Astrocyte of the hippocampus (primary cell): ENCODE measurements at places on chromosomes 3 and 15.

DNA sequence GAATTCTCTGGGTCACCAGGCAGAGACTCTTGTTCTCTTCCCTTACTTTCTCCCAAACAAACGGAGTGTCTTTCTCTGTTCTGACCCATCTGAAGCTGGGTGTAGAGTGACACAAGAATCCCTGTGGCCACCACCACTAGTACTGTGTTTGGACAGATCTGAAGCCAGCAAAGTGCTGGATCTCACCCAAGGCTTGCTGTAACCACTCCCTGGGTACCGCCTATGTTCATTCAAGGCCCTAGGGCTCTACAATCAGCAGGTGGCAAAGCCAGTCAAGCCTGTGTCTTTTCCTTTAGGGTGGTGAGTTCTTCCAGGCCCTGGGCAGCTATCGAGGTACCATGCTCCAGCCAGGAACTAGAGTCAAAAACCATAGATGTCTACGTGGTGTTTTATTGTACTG, 149.2 kb upstream of the CTNNB1 start:
- DNase-seq: no peak

DNA sequence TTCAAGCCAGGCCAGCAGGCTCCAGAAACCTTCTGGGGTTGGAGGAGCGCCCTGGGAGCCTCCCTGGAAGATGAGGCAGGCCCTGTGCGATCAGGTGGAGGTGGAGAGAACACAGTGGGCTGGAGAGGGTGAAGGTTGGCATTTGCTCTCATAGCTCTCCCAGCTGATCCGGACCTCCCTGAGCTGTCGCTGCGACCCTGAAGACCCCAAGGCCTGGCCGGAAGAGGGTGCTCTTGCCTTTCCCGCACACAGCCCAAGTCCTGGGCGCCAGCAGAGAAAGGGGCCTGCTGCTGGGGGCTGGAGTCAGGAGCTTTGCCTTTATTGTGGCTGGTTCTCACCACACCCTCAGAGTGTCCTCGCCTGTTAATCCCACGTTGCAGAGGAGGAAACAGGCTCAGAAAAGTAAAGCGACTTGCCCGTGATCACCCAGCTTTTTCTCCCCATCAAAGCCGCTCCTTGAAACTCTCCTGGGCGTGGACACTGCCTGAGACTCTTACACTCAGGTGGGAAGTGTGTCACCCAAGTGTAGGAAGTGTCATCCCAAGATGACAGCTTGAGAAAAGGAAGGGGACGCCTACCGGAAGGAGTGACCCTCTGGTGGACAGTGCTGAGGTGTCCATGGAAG, 8.6 kb upstream of the RPL29 start:
- DNase-seq: peak; percentile 77

GRCh38 chr15:49168016-49168415, 2.0 kb upstream of the GALK2 start:
- DNase-seq: no peak

DNA sequence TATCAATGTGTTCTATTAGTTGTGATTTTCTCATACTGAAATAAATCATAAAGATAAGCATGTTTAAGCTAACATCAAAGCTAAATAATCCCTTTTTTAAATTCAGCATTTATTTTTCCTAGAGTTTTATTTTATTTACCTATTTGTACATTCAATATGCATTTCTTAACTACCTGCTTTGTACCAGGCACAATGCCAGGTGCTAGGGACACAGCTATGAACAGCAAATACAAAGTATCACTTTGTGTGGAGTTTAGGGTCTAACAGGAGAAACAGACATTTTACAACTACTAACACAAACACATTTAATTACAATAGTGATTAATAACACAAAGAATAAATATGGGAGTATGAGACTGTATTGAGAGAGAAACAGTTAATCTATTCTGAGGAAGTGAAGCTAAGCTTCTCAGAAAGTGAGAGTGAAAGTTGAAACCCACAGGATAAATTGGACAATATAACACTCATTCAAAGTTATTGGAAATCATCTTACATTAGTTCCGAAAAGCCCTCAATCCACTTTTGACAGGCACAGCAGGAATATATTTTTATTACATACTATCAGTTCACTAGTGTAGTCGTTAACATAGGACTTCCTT, 159.6 kb downstream of the GBE1 start:
- DNase-seq: no peak

DNA sequence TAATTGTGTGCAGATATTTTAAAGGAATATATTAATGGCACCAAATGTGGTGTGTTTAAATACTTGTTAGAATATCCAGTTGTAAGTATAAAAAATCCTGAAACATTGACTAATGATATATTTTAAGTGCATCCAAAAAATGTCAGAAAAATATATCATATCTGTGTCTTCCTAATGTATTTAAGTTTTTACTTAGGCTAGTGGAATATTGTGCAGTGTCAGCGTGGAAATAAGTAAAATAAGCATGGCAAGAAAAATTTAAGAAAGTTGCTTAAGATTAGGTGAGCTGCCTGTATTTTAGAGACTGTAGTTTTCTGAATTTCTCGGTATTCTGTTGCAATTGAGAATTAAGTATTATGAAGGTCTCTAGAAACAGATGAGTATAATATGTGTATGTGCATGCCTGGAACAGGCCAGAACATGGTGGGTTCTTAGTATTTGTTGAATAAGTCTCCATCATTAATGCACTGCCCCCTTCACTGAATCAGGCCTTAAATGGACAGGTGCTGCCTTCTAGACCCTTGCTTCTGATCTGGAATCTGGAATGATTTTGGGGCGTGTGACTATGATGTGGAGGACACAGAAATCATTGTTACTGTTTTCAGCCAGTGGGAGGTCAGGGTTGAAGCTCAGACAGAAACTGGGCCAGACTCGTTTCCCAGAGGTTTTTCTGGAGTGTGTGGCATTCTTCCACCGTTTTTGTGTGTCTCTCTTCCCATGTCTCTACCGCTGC, 86.1 kb downstream of the TRAK1 start:
- no peak for DNase-seq

DNA sequence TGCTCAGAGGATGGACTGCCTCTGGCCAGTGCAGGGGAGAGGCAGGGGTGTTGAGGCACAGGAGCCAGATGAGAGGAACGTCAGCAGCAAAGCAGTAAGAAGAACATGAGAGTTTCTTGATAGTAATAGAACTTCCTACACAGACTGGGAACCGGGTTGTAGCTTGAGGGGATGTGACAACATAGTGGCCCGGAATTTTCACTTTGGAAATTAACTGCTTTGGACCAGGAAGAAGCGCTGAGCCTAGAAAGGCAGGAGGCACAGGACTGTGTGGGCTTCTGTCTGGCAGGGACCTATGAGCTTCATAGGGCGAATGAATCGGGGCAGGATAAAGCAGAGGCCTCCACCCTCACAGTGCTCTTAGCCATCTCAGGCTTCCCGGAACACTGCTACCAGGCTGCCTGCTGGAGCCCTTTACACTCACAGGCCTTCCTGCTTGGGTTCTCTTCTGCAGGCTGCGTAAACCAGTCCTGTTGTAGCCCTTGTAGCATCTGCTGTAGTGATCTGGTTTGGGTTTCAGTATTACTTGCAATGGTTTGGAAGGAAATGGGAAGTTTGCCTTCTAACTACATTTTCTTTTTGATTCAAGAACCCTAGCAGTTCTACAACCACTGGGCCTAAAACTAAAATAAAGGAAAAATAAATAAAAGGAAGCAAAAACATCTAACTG, 3.3 kb upstream of the ADPGK start:
- DNase-seq: no peak

- DNase-seq: no peak
Measured at GRCh38 chr15:67652586-67652985, 110.1 kb downstream of the MAP2K5 start.

GRCh38 chr3:171088964-171089754, 62.6 kb upstream of the SLC2A2 start:
- peak; percentile 91 for DNase-seq

- no peak for DNase-seq
Measured at GRCh38 chr15:89754361-89755154, 3.5 kb upstream of the MESP1 start.

DNA sequence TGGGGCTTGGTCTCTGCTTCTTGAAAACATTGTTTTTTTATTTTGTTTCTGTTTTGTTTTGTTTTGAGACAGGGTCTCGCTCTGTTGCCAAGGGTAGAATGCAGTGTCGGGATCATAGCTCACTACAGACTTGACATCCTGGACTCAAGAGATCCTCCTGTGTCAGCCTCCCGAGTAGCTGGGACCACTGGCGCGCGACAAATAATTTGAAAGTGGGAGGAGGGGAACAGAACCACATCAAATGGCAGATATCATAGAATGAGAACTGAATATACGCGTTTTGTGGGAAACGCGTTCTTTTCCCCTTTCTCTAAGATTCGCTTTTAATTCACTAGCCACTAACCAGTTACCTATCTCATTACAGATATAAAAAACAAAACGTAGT, 641 bp upstream of the VPS13C start:
- DNase-seq: no peak

- peak; percentile 69 for DNase-seq
Measured at GRCh38 chr3:72738752-72739530, 109.3 kb downstream of the SHQ1 start.

DNA sequence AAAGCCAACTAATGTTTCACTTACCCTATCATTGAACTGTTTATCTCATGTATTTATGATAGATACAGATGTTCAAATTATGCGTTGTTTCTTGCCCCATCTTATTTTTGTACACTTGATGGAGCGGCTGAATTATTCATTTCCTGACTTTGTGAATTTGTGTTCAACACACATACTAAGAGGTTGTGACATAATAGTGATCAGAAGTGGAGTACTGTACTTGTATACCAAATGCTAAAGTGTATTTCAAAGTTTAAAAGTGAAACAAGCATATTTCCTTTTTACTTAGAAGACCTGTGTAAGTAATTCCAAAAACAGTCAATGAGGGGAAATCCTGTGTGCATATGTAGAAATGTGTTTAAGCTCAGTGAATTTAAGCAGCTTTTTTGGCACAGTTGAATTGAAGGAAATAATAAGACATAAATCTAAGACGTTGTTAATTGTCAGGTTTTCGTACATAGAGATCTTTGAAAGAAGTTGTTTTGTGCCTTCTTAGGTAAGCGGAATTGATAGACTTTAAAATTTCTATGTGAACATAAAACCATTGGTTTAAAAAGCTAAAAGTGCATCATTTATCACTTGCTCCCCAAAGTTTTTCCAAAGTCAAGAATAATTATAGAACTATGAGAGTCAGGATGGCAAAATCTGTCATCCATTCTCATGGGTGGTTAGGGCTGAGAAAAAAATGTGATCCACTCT, 1.9 kb downstream of the NFKBIZ start:
- DNase-seq: no peak
